Cardiac septum (tissue), 1 donor: ENCODE measurements at places on chromosomes 2 and 18. TPM values are rescaled to one million over a fixed set of nuclear protein-coding genes. Genes with fewer than 3 reads are reported as not detected.

DNA sequence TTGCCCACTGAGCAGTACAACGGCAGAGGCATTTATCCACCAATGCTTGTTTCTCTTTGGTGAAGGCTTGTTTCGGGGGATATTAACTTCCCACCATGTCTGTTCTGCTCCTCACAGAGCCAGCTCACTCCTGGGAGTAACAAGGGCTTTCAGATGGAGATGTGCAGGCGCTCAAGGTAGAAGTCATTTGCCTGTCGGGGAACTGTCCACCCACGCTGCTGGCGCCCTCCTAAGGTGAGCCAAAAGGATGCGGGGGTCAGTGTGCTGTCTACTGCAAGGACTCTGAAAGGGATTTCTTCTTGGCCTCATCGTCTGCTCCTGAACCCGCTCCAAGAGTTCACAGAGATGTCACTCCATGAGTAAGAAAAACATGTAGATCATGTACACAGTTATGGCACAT is 57.0 kb upstream of the CYRIA start:
- no peak for DNase-seq

DNA sequence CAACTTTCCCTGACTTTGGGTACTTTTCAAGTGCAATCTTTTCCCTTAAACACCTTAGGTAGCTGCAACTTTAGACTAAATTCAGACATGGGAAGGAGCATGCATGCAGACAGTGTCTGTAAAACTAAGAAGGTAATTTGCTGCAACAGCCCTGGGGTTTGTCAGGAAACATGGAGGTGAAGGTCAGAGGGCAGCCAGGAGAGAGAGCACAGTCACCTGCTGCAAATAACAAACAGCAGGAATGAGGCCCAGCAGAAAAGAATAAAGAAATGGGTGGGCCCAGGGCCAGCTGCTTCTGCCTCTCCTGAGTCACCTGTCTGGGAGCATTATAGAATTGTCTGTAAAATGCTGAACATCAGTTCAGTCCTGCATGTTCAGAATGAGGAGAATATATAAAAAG is 35.2 kb downstream of the MTHFD2 start:
- no peak for DNase-seq

DNA sequence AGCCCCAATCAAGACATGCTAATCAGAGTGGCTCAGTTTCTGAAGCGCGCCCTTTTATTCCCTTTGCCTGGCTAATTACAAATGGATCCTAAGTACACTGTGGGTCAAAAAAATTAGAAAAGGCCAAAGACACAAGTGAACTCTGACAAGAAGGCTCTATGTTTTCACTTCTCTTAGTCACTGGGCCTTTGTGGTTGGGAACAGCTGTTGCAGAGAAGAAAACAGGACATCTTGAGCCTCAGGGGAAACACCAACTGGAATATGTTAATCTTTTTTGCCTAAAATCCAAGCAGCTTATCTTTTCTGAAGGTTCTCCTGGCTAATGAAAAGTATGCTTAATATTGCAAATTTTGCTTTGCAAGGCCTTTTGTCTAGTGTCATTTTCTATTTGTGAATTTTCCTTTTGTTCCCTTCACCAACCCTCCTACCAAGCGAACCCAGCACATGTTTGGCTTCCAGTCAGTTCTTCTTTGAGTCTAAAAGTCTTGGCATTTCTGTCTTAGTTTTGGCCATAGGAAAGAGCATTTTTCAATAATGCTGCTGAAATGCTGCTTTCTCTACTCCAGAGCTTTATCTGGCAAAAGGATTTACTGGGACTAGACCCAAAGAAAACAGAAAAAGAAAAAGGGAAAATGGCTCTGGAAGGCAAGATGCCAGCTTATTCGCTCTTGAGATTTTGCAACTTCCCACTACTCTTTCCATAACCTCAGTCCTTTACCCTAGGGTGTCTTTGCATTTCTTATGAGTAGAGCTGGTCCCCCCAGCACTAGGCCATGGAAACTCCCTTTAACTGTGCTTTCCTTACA is 440.2 kb upstream of the ST6GAL2 start:
- DNase-seq = no peak

DNA sequence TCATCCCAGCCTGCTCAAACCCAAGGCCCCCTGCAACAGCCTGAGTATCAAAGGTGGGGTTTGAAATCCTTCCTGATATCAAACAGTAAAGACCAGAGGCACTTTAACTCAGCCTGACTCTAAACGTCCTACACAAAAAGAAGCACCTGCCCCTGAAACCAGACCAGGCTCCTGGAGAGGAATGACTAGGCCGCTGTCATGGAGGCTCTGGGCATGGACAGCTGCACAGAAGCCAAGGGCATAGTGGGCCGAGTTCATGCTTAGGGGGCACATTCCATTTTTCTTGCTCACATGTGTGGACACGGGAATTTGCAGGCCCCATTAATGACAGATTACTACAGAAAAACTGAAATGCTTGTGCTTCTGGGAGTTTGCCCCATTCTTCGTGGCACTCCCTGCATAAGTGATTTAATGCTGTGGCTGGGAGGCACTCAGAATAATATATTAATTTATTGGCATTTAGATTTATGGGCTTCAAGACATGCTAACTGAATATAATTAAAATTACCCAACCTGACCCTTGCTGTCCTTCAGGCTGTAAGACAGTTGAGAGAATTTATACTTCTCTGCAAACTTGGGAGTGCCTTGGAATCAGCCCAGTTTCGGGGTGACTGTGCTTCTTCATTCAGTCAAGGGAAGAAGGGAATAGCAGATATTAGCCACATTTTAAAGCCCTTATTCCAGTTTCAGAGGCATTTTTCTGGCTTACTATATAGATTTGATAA is 105.5 kb downstream of the GYPC start:
- DNase-seq = no peak

- no peak for DNase-seq
Measured at GRCh38 chr2:215434447-215435279, 1.2 kb downstream of the FN1 start.

DNA sequence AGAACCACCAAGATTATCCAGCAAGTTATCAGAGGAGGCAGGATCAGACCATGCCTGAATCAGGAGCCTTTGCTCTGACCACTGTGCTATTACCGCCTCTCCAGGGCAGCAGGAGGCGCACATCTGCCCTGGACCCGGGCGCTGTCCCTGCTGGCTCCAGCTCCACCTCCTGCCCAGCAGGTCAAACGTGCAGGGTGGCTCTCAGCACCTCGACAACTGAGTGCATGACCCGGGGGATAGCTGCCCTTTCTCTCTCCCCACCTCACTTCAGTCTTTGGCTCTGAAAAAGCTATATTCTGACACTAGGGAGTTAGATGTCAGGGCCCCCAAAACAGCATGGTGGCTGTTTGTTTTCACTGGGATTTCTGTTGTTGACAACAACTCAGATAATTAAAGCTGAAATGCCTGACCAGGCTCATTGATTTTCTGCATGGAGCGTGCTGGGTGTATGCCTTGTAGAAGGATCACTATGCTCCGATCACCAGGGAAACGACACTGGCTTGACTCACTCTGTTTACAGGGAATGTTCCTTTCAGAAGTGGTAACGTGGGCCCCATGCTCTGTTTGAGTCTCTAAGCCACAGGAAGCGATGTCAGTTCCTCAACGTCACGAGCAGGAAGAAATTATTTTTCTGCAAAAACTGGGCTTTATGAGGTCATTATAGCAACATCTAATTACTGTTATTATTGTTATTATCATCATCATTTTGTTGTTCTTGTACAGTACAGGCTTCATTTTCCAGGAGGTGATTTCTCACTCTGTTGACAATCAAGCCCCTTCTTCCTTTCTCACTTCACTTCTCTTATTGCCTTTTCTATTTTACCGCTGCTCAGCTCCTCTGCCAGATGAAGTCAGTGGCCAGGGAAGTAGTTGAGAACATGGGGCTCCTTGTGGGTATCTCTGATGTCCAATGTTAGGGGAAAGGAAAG is 125.6 kb downstream of the PLB1 start:
- no peak for DNase-seq

The CRYGC gene
- not detected for total RNA-seq

The DYSF gene
- total RNA-seq = 82.8 TPM

- DNase-seq = peak; percentile 67
Measured at GRCh38 chr2:218032336-218033171, 29.8 kb upstream of the TNS1 start.

The KIDINS220 gene
- 111 TPM for total RNA-seq

DNA sequence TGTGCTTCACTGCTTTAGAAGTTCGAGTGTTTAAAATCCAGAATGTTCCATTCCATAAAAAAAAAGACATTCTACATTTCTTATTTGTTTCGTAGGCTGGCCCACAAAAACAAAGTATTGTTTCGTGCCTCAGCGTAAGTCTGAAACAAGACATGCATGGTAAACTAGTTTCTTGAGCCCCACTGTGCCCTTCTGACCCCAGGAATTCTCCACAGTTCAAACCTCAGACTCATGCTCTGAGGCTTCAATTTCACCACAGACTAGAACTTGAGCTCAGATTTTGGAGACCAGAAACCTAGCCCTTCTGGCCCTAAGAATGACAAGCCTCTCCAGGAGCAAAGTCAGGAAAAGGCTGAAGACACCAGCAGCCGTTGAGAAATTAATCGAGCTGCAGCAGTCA is 151.5 kb downstream of the SLC8A1 start:
- DNase-seq = no peak

DNA sequence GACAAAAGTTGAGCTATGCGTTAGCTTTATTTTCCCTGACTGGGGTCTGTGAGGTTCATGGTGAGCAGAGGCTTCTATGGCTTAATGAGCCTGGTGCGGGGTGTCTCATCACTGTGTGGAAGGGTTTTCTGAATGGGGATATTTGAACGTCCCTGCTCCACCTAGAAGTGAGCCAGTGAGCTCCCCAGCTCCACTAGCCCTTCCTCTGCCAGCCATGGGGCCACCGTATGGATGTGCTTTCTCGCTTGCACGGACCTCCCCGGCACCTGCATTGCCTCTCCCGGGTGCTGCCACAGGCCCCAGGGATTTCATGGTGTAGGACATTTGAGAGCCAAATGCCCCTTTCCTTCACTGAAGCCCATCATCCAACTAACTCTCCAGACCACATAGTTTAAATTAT is 37.8 kb downstream of the CYP26B1 start:
- DNase-seq = peak; percentile 17

GRCh38 chr2:60385648-60386047 is 167.8 kb downstream of the BCL11A start:
- DNase-seq = peak; percentile 76

DNA sequence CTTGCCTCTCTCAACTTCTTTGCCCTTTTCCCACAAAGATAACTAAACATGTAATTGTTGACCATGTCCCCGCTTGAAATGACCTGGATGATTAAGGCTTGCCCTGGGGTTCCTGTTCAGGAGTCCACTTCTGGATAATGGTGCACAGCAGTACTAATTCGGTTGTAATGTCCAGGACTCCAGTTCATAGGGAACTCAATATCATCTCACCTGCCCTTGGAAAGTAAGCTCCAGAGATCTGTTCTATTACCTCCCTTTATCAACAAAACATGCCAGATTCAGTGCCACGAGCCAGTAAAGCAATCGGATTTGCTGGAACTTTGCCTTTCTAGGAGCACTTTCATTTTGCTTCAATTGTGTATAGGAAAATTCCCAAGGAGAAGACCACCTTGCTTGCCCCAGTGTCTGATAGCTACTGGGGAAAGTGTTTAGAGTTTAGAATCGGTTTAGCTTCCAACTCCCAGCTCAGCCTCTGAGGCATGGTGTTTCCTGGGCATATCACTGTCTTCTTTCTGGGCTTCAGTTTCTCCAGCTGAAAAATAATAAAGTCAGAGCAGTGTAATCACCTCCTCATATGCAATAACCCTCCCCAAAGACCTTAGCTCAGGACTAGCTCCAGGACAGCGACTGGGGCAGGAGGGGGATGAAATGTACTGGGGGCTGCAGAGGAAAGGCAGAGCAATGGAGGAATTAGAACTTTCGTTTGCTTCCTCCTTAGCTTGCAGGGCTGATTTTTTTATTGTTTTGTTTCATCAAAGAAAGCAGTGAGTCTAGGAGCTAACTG is 162.6 kb upstream of the CYRIA start:
- no peak for DNase-seq

DNA sequence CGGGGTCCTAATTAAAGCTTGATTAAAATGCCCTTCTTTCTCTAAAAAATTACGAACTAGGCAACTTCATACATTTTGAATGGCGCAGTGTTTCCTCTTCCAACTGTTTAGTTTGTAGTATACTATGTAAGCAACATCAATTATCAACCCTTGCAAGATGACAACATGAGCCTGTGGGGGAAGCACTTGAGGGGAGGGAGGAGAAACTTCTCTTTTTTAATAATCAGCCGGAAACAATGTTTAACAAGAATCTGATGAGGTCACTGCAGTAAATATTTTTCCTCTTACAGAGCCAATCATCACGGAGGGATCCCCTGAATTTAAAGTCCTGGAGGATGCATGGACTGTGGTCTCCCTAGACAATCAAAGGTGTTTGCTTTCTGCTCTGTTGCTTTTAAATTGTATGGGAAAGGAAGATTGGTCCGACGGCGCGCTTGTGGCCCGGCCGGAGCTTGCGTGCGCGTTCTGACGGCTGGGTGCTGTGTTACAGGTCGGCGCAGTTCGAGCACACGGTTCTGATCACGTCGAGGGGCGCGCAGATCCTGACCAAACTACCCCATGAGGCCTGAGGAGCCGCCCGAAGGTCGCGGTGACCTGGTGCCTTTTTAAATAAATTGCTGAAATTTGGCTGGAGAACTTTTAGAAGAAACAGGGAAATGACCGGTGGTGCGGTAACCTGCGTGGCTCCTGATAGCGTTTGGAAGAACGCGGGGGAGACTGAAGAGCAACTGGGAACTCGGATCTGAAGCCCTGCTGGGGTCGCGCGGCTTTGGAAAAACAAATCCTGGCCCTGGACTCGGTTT is 5.3 kb upstream of the DLX1 start:
- no peak for DNase-seq

The RGPD3 gene
- 0.08 TPM for total RNA-seq
